ENCODE measurements at places on chromosomes 12 and 14.

DNA sequence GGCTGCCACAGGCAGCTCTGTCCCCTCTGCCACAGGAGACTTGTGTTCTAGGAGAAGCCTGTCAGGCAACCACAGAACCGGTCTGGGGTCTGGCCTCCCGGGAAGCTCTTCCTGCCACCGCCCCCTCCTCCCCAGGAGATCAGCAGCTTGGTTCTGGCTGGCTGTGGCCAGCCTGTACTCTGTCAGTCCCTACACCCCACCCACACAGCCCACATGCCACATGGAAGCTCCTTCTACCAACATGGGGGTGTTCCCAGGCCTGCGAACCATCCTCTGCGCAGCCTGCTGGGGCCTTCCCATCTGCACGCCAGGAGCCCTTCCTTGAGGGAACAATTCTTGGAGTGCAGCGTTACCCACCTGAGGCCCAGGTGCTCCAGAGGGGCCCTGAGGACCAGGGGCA is 16.8 kb downstream of the TMEM106C start:
- no peak for DNase-seq

DNA sequence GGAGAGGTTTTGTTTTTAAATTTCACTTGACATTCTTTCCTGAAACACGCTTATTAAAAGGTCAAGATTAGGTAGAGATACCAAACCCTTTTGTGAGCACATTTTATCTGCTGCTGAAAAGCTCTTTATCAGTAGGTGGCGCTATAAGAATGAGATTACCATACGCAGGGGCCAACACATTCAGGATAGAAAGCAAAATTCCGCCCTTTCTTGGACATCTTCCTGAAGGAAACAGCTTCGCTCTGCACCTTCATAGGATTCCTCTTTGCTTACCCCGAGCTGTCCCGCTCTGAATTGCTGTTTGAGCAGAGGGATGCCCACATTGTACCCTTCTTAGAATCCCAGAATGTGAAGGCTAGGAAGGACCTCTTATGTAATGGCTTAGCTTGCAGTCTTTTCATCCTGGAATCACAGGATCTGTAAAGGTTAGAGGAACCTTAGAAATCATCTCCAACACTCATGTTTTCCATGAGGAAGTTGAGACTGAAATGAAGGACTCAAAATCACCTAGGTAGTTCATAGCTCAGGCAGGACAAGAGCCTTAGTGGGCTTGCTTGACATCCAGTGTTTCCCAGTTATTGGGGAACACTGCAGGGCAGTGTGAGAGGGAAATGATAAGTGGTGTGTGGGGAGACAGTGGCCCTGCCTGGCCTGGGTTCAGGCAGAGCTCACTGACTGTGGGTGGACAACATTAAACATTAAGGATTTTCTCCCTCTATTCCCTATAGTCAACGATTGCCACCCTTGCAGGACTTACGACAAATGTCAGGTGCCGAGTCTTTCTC is 38.7 kb upstream of the CRY1 start:
- no peak for DNase-seq

GRCh38 chr12:96195845-96196451 is 1.8 kb downstream of the ELK3 start:
- no peak for DNase-seq

DNA sequence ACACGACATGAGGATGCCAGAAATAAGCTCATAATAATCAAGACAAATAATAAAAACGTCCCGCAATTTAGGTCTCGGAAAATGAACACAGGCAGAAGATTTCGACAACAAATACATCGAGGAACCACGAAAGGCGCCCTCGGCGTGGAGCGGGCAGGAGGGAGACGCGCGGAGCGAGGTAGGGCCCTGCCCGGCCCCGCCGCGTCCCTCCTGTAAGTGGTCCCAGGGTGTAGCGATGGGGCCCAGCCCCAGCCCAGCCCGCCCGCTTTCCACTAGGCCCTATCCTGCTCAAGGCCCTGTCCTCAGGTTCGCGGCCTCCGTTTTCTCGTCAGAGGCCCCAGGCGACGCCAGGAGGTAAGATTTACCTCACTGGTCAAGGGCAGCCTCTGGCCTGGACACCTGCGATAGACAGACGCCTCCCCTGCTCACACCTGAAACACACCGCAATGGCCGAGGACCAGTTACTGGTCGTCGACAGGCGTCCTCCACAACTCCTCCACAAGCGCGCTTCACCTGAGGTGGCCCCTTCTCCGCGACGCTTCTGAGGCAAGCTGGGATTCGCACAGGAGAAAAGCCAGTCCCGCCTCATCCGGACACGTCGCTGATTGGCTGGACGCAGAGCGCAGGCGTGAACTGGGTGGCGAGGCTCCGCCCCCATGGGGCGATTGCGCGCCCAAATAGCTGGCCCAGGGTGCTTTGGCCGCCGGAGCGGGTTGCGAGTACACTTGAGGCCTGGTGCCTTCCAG is at the start of gene SYCP3:
SYCP3 (minus strand) TSS at position 543 of the 746 bp plus-strand sequence. CDS start 1,527 bp downstream, outside the sequence.
- no peak for DNase-seq

DNA sequence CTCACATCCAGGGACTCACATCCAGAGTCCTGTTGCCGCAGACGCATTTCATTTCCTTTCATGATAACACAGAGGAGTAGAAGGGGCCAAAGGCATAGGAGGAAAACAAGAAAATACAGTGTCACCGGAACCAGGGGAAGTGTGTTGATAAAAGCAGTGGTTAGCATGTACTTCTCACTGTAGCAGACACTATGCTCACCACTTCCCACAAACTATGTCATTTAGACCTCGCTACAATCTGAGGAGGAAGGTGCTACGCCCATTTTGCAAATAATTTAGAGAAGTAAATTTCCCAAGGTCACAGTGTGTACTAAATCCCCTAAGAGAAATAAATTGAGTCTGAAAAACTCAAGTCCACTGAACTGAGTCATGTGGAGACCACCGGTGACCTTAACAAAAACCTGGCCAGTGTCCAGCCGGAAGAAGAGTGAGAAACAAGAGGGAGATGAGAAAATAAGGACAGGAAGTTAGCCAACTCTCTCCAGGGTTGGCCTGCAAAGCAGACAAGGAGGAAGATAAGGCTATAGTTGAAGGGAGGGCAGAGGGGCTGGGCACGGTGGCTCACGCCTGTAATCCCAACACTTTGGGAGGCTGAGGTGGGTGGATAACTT is 25.8 kb upstream of the TMCC3 start:
- peak; percentile 65 for DNase-seq

GRCh38 chr12:106331599-106331998 is 25.9 kb upstream of the POLR3B start:
- DNase-seq: no peak

- peak; percentile 48 for DNase-seq
These were observed 1.2 kb upstream of the COX14 start for GRCh38 chr12:50110762-50111351.

DNA sequence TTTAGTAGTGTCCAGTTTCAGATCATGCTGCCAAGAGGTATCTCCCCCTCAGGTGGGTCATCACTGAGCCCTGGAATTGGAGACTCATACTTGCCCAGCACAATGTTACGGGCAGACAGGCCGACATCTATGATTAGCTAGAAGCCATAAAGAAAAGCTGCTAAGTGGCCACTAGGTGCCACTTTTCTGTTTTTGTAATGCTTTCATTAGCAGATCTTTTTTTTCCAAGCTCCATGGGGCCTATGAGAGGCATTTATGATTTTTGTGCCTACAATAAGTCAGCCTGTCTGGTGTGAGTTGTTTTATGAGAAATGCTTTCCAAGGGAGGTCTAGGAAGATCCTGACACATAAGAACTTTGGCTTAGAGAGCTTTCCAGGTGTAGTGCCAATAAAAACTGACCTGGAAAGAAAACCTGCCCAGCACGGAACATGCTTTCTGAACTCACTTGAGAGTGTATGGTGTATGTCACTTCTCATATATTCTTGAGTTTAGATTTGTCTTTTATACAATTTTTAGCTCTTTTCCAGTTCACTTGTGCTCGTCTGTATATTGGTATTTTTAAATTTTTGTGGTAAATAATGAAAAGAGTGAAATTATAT is 21.8 kb upstream of the SMCO2 start:
- DNase-seq: no peak

- no peak for DNase-seq
These were observed 32.0 kb downstream of the TMEM63C start for GRCh38 chr14:77213679-77214016.

GRCh38 chr12:42260518-42260917 is 22.5 kb upstream of the YAF2 start:
- no peak for DNase-seq

GRCh38 chr14:63273717-63274655 is 44.7 kb downstream of the GPHB5 start:
- no peak for DNase-seq

GRCh38 chr14:67962215-67962644 is 142.7 kb downstream of the RAD51B start:
- DNase-seq: peak; percentile 77

- DNase-seq: no peak
These were observed 77.9 kb downstream of the FOXN3 start for GRCh38 chr14:89339158-89339557.

DNA sequence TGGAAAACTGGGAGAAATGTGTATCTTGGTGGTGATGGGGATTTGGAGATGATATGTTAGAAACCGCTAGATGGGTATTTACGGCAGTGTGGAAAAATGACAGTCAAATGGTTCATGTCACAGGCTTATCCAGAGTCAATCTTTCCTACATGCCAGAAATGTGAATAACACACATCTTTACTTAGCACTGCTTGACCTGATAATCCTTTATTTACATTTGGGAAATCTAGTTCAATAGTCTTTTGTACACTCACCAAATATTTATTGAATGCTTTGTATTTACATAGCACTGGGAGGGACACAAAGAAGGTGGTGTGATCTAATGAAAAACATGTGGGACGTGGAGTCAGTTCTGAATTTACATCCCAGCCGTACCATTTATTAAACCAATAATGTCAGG is 208.2 kb downstream of the DIO2 start:
- no peak for DNase-seq

GRCh38 chr14:59582845-59583509 is 6.4 kb upstream of the CCDC175 start:
- no peak for DNase-seq

DNA sequence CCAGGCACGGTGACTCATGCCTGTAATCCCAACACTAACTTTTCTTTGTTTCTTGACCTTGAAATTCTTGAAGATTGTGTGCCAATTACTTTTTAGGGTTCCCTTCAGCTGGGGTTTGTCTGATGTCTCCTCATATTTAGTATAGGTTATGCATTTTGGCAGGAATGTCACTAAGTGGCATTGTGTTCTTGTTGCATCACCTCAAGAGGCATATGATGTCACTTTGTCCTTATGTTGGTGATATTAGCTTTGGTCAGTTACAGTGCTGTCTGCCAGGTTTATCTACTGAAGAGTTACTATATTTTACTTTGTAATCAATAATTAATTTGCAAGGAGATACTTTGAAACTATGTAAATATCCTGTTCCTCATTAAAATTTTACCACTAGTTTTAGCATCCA is 61.0 kb upstream of the BTG1 start:
- DNase-seq: no peak

GRCh38 chr14:30681752-30682355 is 59.7 kb downstream of the SCFD1 start:
- no peak for DNase-seq

GRCh38 chr14:49585803-49586672 is at the start of gene RPS29:
Gene RPS29, minus strand, starts transcription at chr14:49586380. Its CDS starts 34 bp downstream, at chr14:49586346.
- peak; percentile 99 for DNase-seq

GRCh38 chr12:102051431-102051965 is 10.3 kb downstream of the WASHC3 start:
- DNase-seq: no peak

DNA sequence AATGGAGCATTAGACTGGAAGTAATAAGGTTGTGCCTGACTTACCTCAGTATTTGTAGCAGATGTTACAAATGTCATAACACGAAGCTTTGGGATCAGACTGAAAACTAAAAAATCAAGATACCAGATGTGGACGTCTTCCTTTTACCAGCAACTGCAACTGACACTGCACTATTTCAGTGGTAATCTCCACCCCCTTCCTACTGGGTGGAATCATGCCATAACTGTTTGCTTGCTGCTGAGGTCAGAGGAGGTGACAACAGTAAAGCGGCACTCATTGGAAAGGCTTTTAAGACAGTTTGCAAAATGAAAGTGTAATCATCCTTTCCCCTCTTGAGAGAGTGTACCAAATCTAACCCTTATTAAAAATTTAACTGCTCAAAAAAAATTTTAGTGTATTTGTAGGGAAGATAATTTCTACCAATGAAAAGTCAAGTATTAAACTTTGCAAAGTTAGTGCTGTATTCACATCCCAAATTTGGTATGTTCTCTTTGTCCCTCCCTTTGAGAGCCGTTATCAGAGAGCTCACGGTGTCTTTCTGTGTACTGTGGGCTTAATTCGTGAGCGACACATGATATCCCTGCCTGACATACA is 420.7 kb downstream of the NPAS3 start:
- DNase-seq: no peak

DNA sequence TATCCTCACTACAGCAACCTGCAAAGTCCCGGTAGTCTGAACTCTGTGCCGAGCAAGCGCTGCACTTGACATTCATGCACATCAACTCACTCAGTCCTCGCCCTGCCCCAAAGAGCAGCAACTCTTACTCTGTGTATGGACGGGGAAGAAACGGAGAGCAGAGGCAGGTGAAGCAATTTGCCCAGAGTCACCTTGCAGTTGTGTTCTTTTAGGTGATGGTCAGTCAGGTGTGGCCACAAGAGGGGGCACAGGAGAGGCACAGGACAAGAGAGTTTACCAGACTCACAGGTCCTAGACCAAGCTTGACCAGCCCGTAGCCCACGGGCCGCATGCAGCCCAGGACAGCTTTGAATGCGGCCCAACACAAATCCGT is 39.1 kb downstream of the TSPAN11 start:
- no peak for DNase-seq

- no peak for DNase-seq
These were observed 27.9 kb downstream of the SYNE3 start for GRCh38 chr14:95488376-95489213.

DNA sequence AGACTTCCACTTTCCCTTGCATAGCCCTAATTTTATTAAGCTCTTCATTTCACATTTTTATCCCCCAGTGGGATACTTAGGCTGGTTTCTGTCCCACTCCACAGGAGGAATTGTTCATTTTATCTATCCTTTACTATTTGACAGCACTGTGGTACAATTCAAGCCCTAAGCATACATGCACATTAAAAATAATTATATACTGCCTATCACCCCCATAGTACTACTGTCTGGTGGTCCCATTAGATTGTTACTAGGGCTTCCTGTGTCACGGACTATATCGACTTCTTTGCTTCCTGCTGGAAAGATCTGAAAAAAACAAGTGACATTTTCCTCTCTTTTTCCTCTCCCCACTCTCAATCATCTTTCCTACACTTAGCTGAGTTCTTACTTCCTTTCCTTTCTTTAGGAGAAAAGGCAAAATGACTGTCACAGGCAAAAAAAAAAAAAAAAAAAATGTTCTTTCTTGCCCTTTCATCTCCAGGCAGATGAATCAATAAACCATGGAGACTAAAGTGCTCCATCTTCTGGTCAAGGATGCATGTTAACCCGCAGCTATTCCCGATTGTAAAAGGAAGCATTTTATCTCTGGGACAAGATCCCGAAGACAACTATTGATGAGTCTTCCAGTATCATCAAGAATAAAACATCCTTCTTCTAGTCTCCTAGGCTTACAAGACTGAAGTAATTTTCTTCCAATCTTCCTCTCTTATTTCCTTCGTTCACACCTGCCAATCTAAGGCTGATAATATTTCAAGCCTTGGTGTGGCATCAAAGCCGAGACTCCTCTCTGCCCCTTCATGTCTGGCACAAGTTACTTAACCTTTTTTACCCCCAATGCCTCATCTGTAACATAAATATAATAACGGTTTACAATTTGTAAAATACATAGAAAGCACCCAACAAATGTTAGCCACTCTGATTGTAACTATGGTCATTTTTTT is 94.4 kb upstream of the PLEKHG7 start:
- DNase-seq: peak; percentile 9

- no peak for DNase-seq
These were observed 30.3 kb downstream of the CKB start for GRCh38 chr14:103492156-103492925.

GRCh38 chr12:77104792-77105191 is 39.4 kb upstream of the E2F7 start:
- DNase-seq: no peak
